Activated CD8-positive, alpha-beta memory T cell treated with anti-CD3 and anti-CD28 coated beads for 1 hour (primary cell): ENCODE measurements at places on chromosomes 6 and 20.

- DNase-seq = no peak
Measured at GRCh38 chr6:14036911-14037310, 80.7 kb upstream of the CD83 start.

- no peak for DNase-seq
Measured at GRCh38 chr6:22413681-22414311, 117.0 kb upstream of the PRL start.

DNA sequence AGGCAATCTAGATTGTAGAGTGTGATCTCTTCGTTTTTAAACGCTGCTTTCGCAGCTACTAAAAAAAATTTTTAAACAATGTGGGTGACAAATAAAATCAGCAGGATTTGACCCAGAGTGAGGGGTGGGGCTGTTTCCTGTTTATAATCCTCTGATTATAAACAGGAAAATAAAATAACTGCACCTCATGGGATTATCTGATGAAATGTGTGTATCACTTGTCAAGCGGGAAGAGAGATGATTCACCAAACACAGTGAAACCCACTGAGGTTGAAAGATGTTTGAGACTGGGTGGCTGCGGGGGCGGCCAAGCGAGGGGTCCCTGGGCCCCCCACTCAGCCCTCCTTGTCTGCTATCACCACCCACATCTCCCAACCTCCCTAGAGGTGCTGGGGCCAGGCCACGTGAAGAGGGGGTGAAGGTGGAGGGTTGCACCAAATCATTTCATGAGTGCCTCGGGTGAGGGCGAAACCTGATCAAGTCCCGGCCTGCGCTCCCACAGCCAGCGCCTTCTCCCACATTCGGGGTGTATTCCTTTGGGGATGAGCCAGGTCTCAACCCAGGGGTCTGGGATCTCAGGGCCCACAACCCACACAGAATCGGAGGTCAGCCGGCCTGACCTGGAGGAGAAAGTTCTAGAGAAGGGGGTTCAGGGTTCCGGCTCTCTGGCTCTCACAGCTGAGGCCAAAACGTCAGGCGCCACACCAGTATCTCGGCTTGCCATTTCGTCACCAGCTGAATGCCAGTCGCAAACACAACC lies 212.5 kb downstream of the BMP7 start:
- DNase-seq = no peak

GRCh38 chr6:33384581-33385020 lies 7.0 kb upstream of the KIFC1 start:
- no peak for DNase-seq

- no peak for DNase-seq
Measured at GRCh38 chr6:2354138-2354491, 108.7 kb upstream of the GMDS start.

GRCh38 chr6:169240125-169240524 lies 13.5 kb downstream of the THBS2 start:
- no peak for DNase-seq

- DNase-seq = no peak
Measured at GRCh38 chr20:22160101-22160652, 424.2 kb downstream of the FOXA2 start.

GRCh38 chr20:10075606-10076005 lies 40.8 kb downstream of the ANKEF1 start:
- no peak for DNase-seq

DNA sequence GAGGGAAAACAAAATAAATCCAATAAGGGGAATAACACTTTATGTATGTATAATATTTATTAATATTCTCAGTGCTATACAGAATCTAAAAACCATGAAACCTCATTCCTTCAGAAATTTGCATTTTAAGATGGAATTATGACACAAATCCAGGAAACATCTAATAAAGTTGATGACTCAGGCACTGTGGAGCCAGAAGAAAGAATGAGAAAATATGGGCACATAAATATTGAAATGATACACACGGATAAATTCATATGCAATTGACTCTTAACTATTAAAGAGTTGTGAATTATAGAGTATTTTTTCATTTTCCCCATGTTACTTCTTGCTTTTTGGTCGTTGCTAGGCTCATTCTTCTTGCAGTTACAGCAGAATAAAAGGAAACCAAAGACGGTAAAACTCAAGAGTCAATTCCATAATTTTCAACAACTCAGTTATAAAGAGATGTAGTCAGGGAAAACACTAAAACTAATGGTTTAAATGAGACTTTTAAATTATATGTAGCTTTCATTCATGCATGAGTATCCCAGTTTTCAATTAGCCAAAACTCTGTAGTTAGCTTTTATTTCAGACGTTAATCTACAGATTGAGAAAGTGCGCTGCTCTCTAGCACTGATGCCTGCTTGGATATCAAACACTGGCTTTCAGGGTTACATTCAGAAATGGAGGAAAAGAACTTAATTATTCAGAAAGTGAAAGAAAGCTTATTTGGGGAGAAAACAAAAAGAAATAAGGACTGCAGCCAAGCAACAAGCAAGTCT lies 95.4 kb downstream of the ADGRB3 start:
- no peak for DNase-seq

GRCh38 chr6:34597605-34598353 lies 41.6 kb upstream of the SPDEF start:
- DNase-seq = no peak

GRCh38 chr20:41415191-41415590 lies 48.6 kb upstream of the EMILIN3 start:
- DNase-seq = no peak

- DNase-seq = no peak
Measured at GRCh38 chr6:708237-708598, 15.3 kb upstream of the EXOC2 start.

- DNase-seq = no peak
Measured at GRCh38 chr6:36266913-36267644, 2.8 kb upstream of the PNPLA1 start.

GRCh38 chr6:133242637-133243585 lies 1.8 kb downstream of the EYA4 start:
- no peak for DNase-seq

- DNase-seq = no peak
Measured at GRCh38 chr6:147071776-147072175, 132.4 kb upstream of the STXBP5 start.

DNA sequence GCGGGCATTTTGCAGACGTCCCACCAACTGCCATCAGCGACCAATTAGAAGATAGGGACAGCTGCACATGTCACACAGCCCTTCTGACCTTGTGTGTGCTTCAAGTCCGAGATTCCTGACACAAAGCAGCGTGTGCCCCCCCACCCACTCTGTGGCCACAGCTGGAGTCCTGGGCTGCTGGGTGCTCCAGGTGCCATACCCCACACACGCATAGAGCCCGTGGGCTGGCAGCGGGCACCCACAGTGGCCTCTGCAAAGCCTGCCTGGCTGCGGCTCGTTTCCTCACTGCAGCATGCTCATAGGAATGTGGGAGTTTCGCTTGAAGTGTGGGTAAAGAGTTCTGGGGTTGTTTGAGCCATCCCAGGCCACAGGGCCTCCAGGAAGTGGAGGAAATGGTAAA lies 2.5 kb upstream of the ADRM1 start:
- no peak for DNase-seq

GRCh38 chr6:17225767-17226630 lies 55.2 kb upstream of the RBM24 start:
- no peak for DNase-seq

DNA sequence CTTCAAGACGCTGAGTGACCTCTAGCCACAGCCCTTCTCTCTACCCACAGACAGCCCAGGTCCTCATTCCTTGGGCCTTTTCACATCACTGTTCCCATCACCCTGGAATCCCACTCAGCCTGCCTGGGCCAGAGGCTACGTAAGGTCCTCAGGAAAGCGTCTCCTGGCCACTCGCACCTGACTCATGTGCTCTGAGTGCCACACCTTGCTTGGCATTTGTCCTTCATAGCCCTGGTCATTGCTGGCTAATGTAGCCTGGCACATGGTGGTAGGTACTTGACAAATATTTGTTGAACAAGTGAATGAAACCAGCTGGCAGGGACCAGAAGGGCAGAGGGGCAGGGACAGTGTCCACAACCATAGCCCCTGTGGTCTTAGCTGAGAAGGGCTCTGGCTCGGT lies 50.6 kb upstream of the FANCE start:
- no peak for DNase-seq

- no peak for DNase-seq
Measured at GRCh38 chr20:34110745-34111641, 1.1 kb downstream of the EIF2S2 start.

GRCh38 chr20:51305316-51306052 lies 237.0 kb downstream of the NFATC2 start:
- DNase-seq = no peak

DNA sequence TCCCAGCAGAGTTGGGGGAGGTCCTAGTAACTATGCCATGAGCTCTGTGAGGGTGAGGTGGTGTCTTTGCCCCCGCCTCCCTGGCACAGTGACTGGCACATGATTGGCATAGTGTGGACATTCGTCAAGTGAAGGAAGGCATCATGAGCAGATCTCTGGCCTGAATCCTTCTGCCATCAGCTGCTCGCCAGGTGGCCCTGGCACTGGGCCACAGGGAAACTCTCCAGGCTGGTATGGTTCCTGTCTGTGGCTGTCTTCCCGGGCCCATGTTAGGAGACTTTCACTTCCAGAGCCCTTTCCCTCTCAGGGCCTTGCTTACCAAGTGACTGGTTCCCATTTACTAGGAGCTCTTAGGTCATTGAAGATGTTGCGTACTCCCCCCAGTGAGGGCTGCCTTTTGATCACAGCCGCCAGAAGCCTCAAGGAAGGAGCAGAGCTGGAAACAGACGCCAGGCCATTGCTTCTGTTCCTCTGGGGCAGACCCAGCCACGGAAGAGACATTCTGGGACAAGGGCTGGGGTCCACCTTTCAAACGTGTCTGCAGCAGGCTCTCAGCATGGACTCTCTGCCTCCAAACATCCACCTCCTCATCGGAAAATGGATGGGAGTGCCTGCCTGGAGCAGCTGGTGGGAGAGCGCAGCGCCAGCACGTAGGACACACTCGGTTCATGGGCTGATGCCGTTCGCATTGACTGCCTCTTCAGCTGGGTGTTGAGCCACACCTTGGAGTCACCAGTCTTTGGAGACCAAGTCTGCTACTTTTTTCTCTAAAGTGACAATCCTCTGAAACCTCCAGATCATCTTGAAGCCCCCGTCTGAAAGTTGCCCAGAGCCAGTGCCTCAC lies 67.2 kb downstream of the PTPN1 start:
- no peak for DNase-seq

GRCh38 chr20:43755390-43755789 lies 28.6 kb upstream of the GTSF1L start:
- DNase-seq = no peak

DNA sequence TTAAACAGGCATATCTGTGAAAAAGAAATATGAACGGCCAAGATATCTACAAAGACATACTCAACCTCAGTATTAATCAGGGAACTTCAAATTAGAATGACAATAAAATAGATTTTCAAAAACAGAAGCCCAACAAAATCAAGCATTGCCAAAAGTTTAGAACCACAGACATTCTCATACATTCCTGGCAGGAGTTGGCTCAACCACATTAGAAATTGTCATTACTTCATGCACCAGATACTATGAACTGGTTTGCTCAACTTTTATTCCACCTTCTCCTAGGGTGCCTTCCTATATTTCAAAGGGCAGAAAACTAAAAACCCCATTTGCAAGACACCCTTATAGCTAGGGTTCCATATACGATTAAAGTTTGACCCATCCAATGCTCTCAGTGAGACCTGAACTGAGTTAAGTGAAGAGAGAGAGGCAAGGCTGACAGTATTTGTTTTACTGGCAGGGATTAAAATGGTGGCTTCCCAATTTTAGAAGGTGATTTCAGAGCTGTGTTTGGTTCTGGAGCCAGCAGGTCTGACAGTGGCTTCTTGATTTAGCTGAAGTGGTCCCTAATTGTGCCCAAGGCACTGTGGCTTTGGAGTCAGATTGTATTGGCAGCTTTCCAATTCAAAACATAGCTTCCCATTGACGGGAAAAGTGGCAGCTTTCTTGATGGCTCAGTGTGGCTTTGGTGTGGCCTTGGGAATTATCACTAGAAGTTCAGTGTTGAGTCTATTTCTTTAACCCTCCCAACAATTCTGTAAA lies 77.1 kb upstream of the CDYL start:
- no peak for DNase-seq

DNA sequence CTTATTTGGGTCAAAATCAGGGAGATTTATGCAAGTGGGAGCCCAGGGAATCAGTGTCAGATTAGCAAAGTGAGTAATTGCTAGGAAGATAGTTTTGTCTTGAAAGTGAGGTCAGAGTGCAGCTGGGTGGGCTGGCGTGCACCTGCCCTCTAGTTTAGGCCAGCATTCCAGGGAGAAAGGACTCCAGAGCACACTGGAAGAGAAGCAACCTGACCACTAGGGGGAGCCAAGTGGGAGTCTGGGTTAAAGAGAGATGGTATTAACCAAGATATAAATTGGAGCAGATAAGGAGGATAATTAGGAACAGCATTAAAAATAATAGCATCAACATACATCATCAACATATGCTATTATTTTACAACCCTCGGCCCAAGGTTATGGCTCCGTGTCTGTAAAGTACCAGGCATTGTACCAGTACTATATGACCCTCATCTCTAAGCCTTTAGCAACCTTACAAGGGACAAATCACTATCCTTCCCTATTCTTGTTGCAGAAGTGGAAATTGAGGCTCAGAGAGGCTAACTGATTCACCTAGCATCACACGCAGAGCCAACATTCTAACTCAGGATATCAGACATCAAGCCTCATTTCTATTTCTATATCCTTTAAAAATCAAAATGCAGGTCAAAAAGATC lies 57.8 kb downstream of the SLC2A10 start:
- no peak for DNase-seq

DNA sequence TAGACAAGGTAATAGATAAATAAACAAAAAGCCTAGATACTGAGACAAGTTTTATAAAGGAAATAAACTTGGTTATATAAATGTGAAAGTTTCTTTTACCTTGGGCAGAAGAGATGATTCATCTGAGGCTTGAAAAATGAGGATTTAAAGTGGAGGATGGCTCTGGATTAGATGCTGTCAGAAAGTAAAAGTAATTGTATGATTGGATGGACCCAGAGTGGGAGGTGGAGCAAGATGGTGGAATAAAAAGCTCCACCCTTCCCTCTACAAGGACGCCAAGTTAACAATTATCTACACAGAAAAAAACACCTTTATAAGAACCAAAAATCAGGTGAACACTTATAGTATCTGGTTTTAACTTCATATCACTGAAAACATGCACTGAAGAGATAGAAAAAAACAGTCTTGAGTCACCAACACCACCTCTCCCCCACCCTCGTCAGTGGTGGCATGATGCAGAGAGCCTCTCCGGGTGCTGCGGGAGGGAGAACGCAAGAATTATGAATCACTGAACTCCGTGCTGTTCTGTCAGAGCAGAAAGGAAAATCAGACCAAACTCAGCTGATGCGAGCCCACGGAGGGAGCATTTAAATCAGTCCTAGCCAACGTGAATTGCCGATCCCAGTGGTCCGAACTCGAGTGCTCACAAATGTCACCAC lies 84.7 kb upstream of the GJE1 start:
- no peak for DNase-seq

- DNase-seq = no peak
Measured at GRCh38 chr20:47296950-47297349, 59.5 kb downstream of the ZMYND8 start.

GRCh38 chr6:3623451-3624249 lies 127.9 kb downstream of the PXDC1 start:
- no peak for DNase-seq

GRCh38 chr6:18883851-18884250 lies 496.7 kb downstream of the RNF144B start:
- no peak for DNase-seq
